HCT116 (cell line): ENCODE measurements at places on chromosomes 5 and 9.

DNA sequence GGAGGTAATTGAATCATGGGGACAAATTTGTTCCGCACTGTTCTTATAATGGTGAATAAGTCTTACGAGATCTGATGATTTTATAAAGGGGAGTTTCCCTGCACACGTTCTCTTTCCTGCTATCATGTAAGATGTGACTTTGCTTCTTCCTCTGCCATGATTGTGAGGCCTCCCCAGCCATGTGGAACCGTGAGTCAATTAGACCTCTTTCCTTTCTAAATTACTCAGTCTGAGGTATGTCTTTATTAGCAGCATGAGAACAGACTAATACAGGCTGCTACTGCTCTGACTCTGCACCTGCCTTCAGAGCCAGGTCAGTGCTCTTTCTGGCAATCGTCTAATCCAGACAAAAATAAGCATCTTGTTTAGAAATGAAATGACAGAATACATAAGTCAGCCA is 479.2 kb upstream of the TUSC1 start:
- no peak for DNase-seq

DNA sequence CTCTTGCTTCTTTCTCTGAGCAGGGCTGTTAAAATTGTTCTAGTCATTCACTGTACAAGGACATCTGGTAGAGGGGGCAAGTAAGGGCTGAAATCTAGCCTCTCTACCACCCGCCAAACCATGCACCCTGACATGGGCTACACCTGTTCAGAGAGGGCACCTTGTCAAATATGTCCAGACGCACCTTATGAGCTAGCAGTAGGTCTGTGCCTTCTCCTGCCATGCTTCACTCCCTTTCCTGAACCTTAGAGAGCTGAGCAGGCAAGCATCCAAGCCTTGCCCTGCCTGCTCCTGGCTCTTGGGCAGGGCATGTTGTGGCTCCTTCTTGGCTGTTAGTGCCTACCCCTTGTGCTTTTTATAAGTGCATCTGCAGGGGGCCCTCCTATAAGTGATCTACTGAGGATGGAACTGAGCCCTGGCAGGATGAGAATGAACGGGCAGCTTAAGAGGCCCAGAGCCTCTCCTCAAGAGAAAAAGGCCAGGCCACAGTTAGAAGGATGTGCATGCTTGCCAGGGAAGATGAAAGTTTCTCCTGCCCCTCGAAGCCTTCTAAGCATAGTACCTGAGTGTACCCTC is 3.8 kb upstream of the NEUROG1 start:
- no peak for DNase-seq

DNA sequence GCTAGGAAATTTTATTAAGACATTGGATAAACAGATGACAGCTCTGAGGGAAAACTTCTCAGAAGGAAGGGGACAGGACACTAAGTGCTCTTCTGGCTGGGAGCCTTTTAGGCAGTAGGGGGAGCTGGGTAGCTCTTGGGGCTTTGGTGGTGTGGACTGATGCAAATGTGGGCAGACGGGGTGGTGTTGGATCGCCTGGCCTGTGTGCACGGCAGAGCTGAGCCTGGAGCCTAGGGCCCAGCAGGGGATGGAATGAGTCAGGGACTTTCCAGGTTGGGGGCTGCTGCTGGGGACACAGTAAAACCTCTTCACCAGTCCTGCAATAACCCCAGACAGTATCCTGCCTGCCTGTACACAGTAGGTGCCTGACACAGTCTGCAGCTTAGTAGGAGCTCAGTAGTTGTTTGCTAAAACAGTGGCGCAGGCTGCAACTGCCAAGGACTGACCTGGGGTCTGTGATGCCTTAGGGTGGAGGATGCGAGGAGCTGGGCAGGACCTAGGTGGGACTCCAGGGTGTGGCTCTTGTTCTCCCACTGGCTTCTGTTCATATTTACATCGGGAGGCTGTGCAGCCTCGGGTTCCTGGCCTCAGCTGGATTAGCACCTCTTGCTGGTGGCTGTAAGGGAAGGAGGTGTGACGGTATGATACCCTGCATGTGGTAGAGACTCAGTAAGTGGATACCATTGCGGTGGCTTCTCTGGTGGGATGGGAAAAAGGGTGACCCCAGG is 83.8 kb downstream of the DAB2IP start:
- DNase-seq: no peak

DNA sequence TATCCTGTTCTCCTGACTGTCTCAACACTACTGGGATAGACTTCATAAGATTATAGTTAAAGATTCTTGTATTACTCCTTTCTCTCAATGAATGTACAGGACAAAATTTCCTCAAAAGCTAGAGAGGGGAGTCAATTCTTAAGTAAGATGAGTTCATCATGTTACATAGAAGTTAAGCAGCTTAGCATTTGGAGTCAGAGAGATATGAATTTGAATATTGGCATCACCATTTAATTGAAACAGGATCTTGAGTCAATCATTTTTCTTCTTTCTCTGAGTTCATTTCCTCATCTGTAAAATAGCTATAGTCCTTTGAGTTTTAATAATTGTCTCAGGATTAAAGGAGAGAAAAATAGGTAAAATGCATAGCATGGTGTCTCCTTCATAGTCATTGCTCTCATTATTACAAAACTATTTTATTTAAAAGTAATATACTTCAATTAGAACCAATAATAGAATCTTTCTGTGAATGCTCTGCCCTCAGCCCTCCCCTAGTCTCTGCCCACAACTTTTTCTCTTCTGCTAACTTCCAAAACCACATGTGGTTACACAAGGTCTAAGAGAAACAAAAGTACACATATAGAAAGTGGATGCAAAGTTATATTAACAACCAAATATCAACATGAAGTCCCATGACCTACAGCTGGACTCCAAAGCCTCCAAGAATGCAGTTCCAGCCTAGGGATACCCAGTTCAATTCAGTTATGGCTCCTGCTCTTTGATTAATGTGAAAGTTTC is 265.6 kb downstream of the TLE1 start:
- no peak for DNase-seq

GRCh38 chr5:932151-932627 is 39.5 kb downstream of the TRIP13 start:
- DNase-seq: no peak

DNA sequence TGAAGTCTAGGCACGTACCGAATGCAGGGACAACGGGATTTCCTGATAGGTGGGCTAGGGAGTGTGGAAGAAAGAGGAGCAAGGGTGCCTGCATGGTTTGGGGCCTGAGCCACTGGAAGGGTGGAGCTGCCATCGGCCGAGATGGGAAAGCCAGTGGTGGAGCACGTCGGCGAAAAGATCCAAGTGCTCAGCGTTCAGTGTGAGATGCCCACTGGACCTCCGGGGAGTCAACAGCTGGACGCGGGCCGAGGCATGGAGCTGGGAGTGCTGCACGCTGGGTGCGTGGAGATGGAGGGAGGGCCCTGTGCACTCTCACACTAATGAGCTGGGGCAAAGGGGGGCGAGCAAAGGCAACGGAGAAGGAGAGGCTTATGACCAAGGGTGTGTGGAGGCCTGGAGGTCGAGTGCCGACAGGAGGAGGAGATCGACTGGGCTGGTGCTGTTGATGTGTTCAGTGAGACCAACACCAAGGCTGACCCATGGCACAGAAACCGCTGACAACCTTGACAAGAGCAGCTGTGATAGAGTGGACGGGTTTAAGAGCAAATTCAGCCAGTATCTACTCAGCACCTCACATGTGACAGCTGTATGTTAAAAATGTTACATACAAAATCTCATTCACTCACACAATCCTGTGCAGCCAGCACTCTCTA is 85.7 kb downstream of the STK10 start:
- no peak for DNase-seq

DNA sequence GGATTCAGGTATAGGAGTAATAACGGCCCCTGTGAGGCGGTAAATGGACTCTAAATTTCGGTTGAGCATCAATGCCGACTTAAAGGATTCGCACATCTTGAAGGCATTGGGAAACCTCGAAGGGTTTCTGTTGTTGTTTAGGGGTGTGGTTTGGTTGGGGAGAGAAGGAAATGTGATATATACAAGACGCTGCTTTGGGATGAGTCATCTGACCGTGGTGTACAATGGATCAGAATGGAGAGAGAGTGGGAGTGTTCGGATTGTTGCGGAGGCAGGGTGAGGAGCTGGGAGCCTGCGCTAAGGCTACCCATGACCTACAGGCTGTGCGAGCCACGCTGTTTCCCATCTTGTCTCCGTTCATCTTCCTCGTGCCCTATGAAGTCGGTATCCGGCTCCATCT is 60.4 kb upstream of the ERCC6L2 start:
- no peak for DNase-seq

- no peak for DNase-seq
These were observed 96.7 kb downstream of the CAVIN4 start for GRCh38 chr9:100674419-100675122.

- DNase-seq: no peak
These were observed 52.2 kb downstream of the SGCD start for GRCh38 chr5:156379206-156379605.

DNA sequence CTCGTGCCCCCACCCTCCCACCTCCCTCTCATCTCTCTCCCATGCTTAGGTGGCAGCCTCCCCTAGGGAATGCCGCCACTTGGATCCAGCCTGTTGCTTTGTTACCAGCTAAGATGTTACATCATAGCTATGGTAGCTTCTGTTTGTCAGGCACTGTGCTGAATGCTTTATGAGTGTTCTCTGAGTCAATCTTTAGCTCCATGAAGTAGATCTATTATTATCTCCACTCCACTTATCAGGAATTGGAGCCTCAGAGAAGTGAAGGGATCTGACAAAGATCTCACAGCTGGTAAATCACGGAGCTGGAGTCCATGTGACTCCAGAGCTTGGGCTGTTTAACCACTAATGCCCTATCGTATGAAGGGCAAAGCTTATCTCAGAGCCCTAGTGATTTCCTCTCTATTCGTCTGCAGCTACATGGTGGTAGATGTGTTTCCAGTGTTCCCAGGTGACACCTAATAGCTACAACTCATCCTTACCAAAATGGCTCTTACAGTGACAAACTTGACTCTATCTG is 54.1 kb downstream of the GARNL3 start:
- DNase-seq: no peak

GRCh38 chr5:15787681-15788080 is 287.7 kb downstream of the FBXL7 start:
- DNase-seq: no peak

GRCh38 chr9:33823801-33824200 is 6.8 kb downstream of the UBE2R2 start:
- DNase-seq: no peak

- DNase-seq: no peak
These were observed 10.5 kb upstream of the EPB41L4B start for GRCh38 chr9:109331353-109331752.

GRCh38 chr5:172450861-172451695 is 3.2 kb downstream of the SH3PXD2B start:
- DNase-seq: no peak

DNA sequence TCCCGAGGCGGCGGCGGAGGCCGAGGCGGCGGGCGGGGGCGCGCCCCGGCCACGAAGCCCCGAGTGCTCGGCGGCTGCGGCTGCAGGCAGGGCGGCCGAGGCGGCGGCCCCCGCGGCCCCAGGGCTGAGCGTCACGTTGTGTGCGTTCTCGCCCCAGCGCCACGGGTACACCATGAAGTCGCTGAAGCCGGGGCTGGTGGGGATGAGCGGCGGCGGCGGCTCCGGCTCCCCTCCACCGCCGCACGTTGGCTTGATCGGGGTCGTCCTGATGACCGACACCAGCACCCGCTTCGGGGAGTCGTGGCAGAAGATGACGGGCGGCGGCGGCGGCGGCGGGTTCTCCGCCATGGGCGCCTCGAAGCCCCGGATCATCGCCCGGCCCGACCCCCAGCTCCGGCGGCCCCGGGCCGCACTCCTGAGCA is 498 bp downstream of the ZNF367 start:
- no peak for DNase-seq

DNA sequence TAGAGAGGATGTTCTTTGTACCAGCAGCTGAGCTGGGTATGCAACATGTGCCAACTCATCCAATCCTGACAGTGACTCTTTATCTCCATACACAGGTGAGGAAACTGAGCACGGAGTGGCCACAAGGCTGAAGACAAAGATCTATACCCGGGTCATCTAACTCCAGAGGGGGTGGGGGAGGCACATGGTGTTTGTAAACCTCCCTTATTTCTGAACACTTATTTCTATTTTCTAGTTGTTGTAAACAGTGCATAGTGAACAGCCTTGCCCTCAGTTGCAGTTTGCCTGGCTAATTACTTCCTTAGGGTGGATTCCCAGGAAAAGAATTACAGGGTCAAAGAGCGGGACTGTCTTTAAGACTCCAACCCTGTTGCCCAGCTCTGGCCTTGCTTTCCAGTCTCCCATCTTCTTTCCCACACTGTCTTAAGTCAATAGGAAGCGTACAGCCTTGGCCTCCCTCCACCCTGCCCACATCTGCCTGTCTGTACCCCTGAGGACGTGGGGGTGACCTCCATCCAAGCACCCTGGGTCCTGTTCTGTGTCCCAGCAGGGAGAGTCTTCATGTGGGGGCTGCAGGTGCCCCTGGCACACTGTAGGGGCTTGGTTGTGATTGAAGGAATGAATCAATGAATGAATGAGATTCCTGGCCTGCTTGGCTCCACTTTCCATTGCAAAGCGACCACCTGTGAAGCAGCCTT is 13.2 kb upstream of the FIBCD1 start:
- no peak for DNase-seq

GRCh38 chr5:116763987-116764866 is 189.6 kb upstream of the SEMA6A start:
- DNase-seq: no peak

DNA sequence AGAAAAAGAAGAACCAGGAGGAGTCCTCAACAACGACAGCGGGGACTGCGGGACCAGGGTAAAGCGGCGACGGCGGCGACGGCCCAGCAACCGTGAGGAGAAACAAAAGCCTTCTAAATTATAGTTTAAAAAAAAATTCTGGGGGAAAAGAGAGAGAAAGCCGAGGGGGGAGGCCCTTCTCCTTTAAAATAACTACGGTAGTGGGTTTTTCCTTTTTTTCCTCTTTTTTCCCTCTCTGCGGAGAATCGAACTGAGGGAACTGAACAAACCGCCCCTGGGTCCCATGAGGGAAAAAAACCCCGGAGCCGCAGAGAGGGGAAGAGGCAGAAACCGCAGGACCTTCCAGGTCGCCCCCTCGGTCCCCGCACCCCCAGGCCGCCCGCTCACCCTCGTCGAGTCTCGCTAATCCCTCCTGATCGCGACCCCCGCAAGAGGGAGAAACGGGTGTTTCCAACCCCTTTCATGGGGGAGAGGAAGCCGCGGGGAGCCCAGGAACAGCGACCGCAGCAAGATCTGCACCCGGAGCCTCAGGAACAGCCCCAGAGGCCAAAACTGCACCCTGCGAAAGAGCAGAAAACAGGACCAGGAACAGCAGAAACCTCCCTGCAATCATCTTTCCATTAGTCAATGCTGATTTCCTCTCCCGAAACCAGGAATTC is 453 bp downstream of the CPEB4 start:
- no peak for DNase-seq

GRCh38 chr9:128946571-128947276 is 679 bp downstream of the DOLK start:
- no peak for DNase-seq

DNA sequence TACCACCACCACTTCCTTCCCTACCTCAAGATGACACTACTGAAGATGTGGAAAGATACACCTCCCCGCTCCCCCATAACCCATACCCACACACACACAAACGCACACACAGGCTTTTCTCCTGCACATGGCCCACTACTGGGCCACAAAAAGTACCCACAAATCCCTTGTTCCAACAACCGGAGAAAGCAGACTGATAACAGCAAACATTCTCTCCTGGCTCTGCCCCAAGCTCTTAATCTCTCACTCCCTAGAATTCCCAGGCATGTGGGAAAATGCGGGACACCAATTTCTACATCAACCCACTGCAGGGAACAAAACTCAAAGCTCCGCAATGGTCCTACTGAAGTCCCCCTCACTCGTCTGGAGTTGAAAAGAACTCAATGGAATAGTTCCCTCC is 611.0 kb upstream of the KLF4 start:
- no peak for DNase-seq

- peak; percentile 36 for DNase-seq
These were observed 101.7 kb upstream of the PITX1 start for GRCh38 chr5:135135530-135136226.
